ENCODE measurements at places on chromosomes 2 and 18.

DNA sequence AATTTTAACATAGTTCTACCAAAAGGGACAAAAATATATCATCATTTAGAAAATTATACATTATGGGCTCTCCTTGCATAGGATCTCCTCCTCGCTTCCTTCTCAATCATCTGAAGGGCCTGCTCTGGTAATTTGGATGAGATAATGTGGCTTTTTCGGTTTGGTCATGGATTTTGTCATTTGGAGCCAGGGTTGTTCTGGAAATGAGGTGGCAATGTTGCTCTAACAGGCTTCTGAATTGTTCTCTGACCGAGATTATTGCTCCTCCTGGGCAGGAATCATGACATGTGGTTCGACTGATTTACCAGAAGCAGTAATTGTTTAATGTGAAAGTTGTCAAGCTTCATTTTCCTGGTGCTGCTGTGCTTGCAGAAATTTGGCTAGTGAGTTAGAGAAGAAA lies 194.7 kb upstream of the ERBB4 start:
- no peak for DNase-seq

DNA sequence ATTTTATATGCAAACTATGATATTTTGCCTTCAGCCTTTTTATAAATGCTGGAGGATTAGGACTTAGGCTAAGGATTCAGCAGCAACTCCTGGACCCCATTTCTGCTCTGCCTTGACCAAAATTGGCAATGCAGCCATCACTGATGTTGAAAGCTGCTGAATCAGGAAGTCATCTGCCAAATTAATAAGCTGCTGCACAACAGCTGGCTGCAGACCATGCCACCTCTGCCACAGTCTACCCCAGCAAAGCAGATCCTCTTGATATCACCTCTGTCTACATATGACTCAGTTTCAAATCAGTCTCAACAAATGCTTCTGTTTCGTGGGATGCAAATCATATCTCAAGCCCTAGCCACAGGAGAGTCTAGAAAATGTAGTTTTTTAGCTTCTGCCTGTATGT lies 7.1 kb upstream of the SOS1 start:
- no peak for DNase-seq

DNA sequence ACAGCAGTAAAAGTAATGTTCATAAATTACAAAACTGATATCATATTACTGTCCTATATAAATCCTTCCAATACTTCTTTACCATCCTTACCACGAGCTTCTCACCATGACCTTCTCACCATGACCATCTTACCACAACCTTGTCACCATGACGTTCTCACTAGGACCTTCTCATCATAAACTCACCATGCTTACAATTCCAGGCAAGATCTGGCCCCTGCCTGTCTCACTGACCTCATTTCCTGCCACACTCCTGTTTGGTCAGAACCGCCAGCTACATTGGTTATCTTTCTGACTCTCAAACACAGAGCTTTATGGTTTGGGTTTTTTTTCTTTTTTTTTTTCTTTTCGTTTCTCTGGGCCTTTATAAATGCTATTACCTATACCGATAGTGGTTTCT lies 827.6 kb downstream of the RNF144A start:
- no peak for DNase-seq

GRCh38 chr2:44743473-44743872 lies 198.0 kb upstream of the SIX3 start:
- no peak for DNase-seq

DNA sequence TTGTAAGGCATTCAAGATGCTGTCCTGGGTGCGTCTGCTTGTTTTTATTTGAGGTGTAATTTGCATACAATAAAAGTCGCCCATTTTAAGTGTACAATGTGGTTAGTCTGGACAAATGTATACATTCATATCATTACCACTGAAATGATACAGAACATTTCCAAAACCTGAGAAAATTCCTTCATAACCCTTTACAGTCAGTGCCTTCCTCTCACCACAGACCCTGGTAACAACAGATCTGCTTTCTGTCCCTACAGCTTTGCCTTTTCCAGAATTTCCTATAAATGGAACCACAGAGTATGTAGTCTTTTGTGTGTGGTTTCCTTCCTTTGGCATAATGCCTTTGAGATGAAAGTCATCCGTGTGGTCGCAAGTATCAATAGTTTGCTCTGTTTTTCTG lies 45.8 kb upstream of the NFU1 start:
- peak; percentile 4 for DNase-seq

DNA sequence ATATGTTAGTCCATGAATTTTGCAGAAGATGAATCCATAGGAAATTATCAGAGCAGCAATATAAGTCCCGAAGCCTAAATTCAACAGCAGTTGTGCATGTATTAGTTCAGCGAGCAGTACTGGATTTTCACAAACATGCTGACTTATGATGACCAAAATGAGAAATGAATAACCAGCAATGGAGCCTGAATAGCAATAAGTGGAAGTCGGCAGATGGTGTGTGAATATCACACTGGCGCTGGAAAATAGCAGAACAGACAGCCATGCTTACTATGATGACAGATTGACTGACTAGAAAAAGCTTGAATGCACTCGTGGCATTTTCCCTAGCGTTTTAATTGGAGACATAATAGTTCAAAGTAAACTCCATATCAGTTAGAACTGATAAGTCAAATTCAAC lies 1114.5 kb downstream of the DSC3 start:
- DNase-seq: no peak

- DNase-seq: no peak
Measured at GRCh38 chr2:31322371-31322770, 88.4 kb downstream of the EHD3 start.

DNA sequence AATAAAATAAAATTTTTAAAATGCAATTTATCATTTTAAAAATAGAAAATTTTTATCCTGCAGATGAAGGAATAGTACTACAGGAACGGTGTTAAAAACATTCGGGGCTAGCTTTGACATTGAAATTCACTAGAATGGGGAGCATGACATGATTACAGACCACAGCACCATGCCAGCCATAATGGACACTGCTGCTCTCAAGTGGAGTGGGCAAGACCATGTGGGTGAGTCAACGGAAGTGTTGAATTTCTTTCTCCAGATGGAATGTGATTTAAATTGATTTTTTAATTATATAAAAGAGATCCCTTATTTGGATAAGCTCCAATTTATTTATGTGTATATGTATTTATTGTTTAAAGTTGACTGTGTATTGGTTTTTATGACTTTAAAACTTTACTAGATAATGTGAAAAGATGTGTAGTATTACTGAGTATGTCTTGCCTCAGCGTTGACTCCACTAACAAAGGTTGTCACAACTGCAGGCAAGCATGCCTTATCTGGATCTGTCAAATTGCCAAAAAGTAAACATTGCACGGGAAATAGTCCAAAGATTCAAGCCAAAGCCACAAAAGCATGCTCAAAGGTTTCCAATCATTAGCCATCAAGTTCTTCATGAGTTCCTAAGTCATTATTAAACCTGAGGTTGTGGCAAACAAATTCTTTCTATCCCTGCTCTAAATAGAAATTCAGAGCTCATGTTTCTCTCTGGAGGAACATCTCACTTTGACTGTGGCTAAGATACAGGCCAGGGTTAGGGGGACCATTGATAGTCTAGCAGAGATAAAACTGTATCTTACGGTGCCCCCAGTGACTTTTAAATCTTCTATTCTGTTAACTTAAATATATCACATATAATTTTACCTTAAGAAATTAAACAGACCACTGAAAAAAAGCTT lies 536.9 kb downstream of the TMX3 start:
- DNase-seq: peak; percentile 51

DNA sequence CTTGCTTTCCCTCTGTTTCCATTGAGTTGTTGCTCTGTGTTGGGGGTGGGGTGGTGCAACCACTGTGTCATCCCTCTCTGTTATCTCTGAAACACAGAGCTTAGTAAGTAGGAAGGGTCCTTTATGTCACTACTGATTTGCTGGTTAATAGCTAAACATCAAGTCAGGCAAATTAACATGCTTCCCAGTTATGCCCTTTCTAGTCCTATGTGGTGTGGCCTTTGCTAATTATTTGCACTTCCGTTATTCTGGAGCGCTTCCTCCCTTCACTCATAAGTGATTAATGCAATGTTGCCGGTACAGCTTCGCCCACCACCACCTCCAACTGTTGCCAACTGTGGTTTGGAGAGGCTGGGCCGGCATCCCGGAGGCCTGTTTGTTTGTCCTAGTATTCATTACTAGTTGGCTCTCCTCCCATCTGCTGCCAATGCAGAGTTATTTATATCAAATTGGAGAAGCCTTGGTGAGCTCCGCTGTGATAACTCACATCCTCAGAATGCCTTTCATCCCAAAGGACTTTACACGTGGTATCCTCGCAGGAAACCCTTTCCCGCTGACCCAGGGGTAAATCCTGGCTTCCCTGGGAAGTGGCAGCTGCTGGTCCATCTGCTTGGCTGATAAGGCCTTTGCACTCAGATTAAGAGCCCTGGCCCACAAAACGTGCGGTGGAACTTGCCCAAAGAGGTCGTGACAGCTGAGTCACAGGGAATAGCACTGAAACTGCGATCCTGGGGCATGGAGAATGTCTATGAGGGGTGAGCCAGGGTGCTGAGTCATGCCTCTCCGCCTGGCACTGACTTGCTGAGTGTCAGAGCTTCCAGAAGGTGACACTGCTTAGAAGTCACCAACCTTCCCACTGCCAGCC lies 72.0 kb upstream of the ZCCHC2 start:
- DNase-seq: peak; percentile 95

- DNase-seq: no peak
Measured at GRCh38 chr2:7703543-7704144, 786.4 kb downstream of the RNF144A start.

DNA sequence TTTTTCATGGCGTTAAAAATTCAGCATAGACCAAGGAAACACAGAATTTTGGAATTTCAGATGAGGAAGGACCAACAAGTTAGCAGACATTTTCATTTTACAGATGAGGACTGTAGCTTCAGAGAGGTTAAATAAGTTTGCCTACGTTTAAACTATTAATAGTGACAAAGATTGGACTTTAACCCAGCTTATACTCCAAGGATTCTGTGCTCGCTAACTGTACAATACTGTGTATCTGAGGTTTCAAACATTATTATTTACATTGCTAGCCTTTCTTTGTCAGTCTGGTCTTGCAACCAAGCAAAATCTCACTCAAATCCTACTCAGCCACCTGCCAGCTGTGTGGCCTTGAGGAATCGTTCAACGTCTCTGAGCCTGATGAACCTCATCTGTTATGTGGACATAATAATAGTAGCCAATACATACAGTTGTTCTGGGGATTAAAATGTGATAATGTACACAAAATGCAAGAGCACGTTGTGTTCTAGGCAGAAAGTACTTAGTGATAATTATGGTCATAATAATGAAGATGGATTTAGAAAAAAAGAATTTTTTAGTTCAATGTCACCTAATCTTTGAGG lies 462.4 kb upstream of the TRIB2 start:
- no peak for DNase-seq

GRCh38 chr2:232529806-232530547 lies 4.0 kb downstream of the CHRND start:
- DNase-seq: no peak

DNA sequence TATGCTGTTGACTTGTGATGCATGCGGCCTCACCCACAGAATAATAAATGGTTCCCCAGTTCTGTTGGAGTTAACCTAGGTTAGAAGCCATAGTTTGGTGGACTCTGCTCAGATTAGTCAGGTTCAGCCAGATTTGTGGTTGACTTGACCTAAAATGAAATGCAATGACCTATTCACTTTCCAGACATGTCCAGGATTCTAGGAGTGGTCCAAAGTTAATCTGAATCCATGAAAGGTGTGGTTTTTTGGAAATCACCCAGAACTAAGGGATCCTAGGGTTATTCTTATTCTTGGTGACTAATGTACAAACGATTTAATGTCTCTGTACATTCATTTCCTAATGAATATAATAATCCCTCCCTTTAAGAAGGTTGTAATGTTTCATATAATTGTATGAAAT lies 88.9 kb upstream of the RBBP8 start:
- DNase-seq: peak; percentile 55

GRCh38 chr2:31386648-31387047 lies 27.9 kb downstream of the XDH start:
- no peak for DNase-seq

- peak; percentile 9 for DNase-seq
Measured at GRCh38 chr2:26873286-26873983, 25.5 kb downstream of the DPYSL5 start.

- peak; percentile 51 for DNase-seq
Measured at GRCh38 chr2:42249887-42250286, 80.7 kb downstream of the EML4 start.

DNA sequence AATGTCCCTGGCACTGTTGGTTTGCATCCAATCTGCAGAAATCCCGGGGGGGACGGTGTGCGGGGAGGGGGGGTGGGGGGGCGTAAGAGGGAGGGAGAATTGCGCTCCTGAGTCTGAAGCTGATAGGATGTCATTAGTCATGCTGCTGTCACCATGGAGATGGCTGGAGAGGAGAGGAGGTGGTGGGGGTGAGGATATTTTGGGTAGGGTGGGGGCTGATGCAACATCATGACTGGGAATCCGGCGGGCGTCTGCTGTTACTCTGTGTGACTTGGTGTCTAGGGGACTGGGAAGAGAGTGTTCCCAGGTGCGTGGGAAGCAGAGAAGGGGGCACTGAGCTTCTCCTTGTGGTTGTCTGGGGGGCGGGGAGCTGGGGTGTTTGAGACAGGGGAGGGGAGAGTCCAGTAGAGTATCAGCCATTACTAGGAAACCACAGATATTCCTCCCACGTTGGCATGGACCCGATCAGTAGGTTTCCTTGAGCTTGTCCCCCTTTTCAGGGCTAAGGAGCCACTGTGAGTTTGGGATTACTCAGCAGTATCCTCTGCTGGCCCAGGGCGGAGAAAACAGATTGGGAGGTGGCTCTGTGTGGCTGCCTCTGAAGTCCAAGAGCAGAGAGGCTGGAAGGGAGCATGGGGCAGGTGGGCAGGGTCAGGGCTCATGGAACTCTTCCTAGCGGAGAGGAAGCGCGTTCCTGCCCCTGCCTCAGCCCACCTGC lies 18.9 kb downstream of the TET3 start:
- peak; percentile 39 for DNase-seq

GRCh38 chr2:22947741-22948140 lies 437.2 kb upstream of the KLHL29 start:
- DNase-seq: no peak

- peak; percentile 66 for DNase-seq
Measured at GRCh38 chr2:44136252-44136651, 32.4 kb upstream of the PPM1B start.

DNA sequence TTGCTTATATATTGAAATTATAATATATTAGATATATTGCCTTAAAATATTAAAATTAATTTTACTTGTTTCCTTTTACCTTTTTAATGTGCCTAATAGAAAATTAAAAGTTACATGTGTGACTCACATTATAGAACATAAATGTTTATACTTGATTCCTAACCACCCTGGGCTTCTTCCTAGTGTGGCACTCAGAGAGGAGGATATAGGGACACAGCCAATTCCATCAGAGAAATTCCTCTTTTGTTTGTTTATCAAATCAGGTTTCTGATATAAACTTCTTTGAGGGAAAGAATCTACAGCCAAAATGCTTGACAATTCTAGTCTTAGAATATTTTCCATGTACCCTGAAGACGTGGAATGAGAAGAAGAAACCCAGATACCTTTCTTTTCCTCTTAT lies 348.9 kb upstream of the NRP2 start:
- DNase-seq: no peak
